ENCODE measurements at places on chromosomes 12 and 14.

GRCh38 chr14:59465316-59466135 is at the start of gene GPR135:
Gene GPR135, minus strand, starts transcription at chr14:59465380. Its CDS starts 154 bp downstream, at chr14:59465226.
- DNase-seq, result no peak

GRCh38 chr12:76030341-76031080 is 1.1 kb downstream of the PHLDA1 start:
- DNase-seq, result peak; percentile 39

DNA sequence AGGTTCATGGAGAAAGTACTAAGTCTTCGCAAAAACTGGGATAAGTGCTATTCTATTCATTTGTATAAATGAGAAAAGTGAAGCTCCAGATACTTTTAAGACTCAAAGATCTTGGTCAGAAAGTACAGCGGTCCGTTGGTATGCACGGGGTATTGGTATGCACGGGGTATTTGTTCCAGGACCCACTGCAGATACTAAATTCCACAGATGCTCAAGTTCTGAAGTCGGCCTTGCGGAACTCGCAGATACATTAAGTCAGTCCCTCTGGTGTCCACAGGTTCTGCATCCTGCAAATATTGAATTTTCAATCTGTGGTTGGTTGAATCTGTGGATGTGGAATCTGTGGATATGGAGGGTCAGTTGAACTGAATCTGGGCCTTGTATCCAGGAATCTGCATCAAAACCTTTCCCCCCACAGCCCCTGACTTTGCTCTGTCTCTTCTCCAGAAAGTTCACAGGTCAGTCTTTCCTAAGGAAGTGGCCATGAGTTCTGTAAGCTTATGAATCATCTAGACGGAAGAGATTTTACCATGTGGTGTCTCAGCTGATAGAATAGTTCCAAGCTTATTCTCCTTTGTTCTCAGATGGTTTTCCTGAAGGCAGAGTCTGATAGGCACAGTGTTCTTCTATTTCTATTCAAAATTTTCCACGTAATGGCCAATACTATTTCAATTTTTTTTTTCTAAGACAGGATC is 274.7 kb downstream of the NEDD1 start:
- DNase-seq, result no peak

- no peak for DNase-seq
Measured at GRCh38 chr12:115232455-115233156, 548.6 kb upstream of the TBX3 start.

DNA sequence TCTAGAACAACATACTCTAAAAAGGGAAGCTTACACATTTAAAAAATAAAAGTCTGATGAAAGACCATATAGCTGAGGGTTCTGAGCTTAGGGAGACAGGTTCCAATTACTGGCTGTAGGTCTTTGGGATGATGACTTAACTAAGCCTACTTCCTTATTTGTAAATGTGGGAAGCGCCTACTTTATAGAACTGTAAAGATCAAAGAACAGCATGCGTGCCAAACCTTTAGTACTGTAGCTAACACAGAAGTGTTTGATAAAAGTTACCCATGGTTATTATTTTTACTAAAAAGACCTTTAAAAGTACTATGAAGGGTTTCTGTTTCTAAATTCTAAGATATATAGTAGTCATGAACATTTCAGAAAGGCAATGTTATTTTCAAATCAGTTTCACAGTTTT is 35.7 kb downstream of the STK38L start:
- DNase-seq, result no peak

- no peak for DNase-seq
Measured at GRCh38 chr12:45416126-45416525, 200.2 kb downstream of the ANO6 start.

DNA sequence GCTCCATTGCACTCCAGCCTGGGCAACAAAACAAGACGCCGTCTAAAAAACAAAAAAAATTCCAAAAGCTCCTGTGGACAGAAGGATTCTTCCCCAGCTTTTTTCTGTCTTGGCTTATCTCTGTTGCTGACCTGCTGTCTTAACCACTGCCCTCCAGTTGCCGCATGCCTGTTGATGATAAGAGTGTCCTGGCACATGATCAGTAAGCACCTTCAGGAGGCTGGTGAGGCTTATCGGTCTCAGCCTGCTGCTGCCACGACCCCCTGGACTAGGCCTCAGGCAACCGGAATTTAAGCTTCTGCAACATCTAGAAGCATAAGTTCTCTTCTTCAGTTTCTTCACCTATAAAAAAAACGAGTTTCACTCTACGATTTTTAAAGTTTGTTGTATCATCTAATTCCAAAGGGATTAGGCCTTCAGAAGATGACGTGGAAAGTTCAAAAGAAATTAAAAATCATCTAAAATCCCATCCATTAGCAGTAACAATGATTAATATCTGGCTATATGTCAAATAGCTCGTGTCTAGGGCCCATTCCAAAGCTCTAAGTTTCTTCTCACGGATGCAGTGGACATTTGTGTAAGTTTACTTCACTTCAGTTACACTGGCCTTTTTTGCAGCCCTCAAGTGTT is 46.4 kb downstream of the RESF1 start:
- DNase-seq, result no peak

- no peak for DNase-seq
Measured at GRCh38 chr12:50458606-50459005, 46.2 kb upstream of the DIP2B start.

DNA sequence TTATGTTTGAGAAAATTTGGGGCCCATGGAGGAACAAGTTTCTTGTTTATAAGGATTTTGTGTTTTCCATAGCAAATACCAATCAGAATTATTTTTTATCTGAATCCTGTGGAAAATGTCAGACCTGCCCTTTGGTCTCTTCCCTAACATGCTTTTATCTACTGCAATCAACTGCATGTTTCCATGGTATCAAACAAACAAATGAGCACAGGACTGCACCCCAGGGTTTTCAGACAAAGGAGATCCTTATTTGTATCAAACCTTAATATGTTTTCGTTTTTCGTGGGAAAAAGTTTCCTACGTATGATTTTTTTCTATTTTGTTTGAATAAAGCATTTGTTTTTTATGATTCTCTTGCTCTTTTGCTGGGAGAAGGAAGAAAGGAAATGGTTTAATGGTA is 91.1 kb downstream of the GPR135 start:
- DNase-seq, result no peak

DNA sequence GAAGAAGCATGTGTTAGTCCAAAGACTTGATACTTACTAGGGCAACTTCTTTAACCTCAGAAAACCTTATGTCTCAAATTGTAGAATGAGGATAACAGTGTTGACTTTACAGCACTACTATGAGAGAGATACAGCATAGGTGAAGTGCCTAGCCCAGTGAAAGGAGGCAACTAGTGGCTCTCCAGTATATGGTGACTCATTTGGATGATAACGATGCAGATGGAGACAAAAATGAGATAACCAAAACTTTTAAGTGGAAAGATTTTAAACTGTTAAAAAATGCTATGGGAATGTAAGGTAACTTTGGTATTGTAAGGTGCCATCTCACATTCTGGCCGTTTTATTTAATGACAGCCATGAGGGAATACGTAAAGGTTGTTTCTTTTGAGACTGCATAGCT is 2.7 kb downstream of the PHC1 start:
- no peak for DNase-seq

- no peak for DNase-seq
Measured at GRCh38 chr12:65785500-65785899, 38.8 kb upstream of the HMGA2 start.

- DNase-seq, result no peak
Measured at GRCh38 chr12:107329569-107330324, 236.4 kb upstream of the CRY1 start.

DNA sequence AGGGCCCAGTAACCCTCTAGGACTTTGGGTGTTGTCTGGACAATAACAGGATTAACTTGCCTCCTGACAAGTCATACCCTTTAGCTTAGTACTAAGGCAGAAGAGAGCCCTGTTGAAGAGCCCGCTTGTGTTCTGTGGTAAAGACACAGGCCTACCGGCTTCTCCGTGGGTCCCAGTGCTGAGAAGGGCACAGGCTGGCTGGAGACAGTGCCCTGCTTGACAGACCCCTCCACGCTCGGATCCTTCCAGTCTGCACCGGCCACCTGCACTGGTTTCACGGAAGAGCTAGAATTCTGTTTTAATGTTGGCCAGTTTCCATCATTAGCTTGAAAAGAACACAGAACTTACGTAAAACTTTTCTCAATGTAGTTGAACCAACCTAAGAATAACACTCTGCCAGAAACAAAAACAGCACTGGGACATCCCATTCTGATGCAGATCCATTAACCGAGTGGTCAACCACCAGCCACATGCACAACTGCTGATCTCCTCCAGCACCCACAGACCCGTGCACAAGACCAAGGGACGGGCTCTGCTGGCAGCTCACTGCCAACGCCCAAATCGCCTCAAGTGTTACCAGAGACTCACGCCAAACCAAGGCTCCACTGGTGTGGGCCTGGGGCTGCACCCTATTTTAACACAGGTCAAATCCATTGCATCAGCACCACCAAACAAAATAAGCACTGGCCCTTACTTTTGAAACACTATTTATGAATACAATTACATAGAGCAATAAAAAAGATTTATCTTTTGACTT is 27.1 kb downstream of the ZFYVE21 start:
- DNase-seq, result no peak

- no peak for DNase-seq
Measured at GRCh38 chr14:88289234-88289633, 33.8 kb downstream of the KCNK10 start.

- no peak for DNase-seq
Measured at GRCh38 chr12:75865315-75865714, 166.3 kb downstream of the PHLDA1 start.

- DNase-seq, result no peak
Measured at GRCh38 chr14:31545328-31545727, 15.9 kb upstream of the NUBPL start.

DNA sequence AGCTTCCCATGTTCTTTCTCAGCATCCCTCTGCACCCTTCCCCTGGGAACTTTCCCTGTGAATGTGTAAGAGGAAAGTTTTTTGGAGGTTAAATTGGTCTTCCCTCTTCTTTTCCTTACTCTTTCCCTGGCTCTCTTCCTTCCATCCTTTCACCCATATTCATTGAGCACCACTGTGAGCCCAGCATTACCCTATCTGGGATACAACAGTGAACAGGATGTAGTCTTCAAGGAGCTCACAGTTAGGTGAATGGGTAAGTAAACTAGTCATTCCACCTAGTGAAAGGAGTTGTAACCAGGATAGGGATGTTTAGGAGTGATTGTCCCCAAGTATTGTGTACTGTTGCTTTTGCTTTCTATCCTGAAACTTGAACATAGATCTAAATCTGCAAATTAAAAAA is 123.8 kb downstream of the MYRFL start:
- no peak for DNase-seq

GRCh38 chr12:90245391-90245790 is 536.8 kb upstream of the ATP2B1 start:
- no peak for DNase-seq

GRCh38 chr12:120055231-120056000 is 61.1 kb downstream of the RAB35 start:
- DNase-seq, result no peak

All from stimulated activated CD8-positive, alpha-beta memory T cell treated with anti-CD3 and anti-CD28 coated beads, Interleukin-7, amount 100 ng/mL, for 48 hours (primary cell).